Cerebellum (tissue), 4 donors: ENCODE measurements at places on chromosomes 7 and 10.

- DNase-seq: no peak
Measured at GRCh38 chr10:30068492-30069223, 9.3 kb upstream of the JCAD start.

DNA sequence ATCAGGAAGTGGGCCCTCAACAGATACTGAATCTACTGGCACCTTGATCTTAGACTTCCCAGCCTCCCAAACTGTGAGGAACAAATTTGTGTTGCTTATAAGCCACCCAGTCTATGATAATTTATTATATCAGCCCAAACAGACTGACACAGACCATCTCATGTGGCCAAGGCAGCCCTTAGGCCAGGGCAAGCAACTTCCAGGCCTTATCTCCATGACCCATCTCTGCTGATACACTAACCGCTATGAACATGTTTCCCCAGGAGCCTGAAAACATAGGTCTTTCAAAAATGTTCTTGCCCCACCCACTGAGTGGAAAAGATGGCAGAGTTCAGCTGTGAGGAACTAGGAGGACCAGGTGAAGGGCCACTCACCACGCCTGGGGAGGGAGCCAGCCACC, 3.2 kb upstream of the BLOC1S2 start:
- DNase-seq: no peak

DNA sequence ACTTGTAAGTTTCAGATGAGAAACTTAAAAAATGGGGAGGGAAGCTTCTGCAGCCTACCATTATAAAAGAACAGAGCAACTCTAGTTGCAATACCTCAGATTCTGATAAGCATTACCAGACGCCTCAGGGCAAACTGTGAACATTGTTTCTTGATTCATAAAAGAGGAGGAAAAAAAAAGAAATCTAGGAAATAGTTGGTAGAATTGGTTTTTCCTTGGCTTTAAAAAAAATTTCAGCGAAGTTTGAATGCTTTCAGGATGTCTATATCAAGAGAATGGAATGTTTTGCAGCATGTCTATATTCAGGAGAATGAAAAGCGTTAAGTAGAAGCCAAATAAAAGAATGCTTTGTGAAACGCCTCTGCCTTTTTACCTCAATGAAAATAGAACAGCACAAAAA, 17.5 kb upstream of the ANLN start:
- DNase-seq: no peak

GRCh38 chr10:86952106-86952505, 5.3 kb downstream of the MMRN2 start:
- no peak for DNase-seq

- DNase-seq: no peak
Measured at GRCh38 chr10:114400091-114400490, 4.2 kb downstream of the AFAP1L2 start.

DNA sequence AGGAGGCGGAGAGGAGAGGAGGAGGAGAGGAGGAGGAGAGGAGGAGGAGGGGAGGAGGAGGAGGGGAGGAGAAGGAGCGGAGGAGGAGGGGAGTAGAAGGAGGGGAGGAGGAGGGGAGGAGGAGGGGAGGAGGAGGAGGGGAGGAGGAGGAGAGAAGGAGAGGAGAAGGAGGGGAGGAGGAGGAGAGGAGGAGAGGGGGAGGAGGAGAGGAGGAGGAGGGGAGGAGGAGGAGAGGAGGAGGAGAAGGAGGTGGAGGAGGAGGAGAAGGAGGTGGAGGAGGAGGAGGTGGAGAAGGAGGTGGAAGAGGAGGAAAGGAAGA, 15.5 kb upstream of the CRCP start:
- no peak for DNase-seq

- no peak for DNase-seq
Measured at GRCh38 chr10:31075434-31075833, 43.8 kb upstream of the ZNF438 start.

DNA sequence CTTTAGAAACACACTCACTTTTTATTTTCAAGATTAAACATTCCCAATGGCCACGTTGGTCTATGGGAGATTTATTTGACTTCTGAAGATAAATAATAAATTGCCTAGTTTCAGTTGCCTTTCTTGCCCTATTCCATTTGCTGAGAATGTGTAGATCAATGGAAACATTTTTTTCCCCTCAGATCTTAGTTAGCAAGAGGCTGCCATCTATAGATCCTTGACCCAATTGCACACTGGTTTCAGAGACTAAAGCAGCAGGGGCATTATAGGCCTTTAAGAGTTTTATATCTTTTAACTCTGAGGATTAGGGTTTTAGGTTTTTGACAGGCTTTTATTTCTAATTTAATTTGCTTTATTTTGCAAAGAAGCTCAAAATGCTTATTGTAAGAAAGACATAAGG, 163.2 kb upstream of the GPR26 start:
- no peak for DNase-seq

DNA sequence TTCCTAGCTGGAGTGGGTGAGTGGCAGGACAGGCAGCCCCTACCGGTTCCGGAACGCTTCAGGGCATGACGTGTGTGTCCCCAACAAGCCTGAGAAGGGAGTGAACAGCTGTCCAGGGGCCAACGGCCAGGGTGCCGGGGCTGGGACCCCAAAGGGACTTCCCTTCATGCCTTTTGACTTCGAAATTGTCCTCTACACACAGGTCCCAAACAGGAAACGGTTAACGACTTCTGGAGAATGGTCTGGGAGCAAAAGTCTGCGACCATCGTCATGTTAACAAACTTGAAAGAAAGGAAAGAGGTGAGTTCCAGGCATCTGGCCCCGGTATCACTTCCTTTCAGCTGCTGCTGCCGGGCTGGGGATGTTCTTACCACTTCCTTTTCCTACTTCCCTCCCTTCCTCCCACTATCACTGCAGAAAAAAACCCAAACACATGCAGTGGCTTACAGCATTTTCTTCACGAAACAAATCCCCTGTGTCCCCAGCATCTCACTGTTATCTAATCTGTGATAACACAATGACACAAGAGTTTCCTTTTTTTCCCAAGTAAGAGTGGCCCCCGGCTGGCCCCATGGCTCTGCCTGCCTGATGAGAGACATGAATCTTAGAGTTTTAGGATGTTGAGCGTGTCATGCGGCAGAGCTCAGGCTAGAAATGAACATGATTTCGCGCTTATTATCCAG, 63.2 kb downstream of the MKI67 start:
- DNase-seq: no peak

- no peak for DNase-seq
Measured at GRCh38 chr7:150514748-150515222, at the start of gene GIMAP7. Gene GIMAP7, plus strand, starts transcription at chr7:150514872. Its CDS starts 5,103 bp downstream, at chr7:150519975.

- DNase-seq: no peak
Measured at GRCh38 chr7:104123786-104124185, 84.0 kb downstream of the ORC5 start.

- DNase-seq: no peak
Measured at GRCh38 chr7:159075563-159076238, 69.0 kb downstream of the VIPR2 start.

GRCh38 chr10:23358357-23358756, 13.8 kb upstream of the C10orf67 start:
- no peak for DNase-seq

GRCh38 chr10:62687230-62687748, 117.2 kb upstream of the ADO start:
- DNase-seq: no peak

GRCh38 chr7:18700147-18700546, 204.6 kb downstream of the HDAC9 start:
- DNase-seq: no peak

GRCh38 chr10:63689768-63690167, 168.6 kb downstream of the REEP3 start:
- DNase-seq: no peak

DNA sequence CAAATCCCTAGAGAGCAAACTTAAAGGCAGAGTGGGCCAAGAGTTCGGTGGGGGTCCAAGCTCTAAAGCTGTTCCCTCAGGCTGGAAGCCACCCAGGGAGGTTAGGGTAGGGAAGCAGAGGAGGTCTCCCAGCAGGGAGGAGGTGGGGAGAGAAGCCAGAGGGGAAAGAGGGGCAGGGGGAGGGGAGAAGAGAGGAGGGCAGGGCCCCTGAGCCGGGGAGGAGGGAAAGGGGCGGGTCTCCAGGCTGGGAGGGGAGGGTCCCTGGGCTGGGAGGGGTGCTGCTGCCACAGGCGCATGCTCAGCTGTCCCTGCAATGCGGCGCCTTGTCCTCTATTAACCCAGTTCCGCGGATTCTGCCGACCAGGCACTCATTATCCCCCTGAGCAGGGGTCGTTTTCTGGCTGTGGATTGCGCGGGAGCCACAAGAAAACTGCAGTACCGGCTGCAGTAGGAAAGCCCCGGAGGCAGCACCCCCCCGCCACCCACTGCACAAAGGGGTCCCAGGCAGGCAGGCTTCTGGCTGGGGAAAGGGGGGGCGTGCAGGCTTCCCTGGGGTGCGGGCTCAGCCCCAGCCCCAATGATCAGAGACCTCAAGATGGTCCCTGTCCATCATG, 49.3 kb downstream of the CAMK2B start:
- no peak for DNase-seq

DNA sequence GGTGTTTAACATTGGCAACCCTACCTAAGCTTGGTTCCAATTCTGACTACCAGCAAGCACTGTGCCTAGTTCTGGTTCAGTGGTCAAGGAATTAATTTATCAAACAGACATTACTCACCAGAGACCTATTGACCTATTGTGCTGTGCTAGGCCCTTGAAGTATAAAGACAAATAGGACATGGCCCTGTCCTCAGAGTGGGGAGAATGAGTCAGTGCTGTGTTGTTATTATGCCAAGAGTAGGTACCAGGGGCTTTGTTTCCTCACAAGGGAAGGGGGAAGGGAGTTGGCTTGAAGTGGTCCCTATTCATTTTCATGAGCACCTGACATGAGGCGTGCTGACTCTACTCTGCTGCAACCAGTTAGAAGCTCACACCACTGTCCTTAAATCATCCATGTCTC, 62.6 kb upstream of the PLPP4 start:
- DNase-seq: no peak

DNA sequence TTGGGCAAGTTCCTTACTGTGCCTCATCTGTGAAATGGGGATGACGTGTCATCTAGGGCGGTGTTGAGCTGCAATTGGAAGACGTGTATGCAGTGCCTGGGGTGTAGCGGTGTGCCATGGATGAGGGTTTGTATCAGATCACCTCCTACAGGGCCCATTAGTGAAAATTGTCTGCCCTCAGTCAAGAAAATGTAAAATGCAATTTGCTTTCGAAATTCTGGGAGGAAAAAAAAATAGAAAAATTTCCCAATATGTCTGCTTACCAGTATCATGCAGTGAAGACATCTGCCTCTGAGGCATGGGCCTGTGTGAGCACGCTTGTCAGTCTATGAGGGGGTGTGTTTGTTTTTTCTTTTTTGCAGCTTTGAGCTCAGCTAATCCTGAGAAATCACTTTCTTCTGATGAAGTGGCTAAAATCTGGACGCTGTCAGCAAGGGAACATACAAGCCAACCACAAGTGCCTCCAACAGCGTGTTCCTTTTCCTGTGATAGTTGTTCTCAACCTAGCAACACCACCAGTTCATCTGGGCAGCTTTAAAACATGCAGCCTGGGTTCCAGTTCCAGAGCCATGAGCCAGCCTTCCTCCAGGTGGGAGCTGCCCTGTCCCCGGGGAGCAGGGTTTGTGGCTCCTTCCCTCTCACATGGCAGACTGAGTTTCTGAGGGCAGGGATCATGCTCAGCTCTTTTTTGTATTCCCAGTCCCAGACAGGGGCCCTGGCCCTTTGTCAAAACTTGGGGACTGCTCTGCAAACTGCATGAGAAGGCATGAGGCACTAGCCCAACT, 10.3 kb downstream of the FAM241B start:
- peak; percentile 54 for DNase-seq

DNA sequence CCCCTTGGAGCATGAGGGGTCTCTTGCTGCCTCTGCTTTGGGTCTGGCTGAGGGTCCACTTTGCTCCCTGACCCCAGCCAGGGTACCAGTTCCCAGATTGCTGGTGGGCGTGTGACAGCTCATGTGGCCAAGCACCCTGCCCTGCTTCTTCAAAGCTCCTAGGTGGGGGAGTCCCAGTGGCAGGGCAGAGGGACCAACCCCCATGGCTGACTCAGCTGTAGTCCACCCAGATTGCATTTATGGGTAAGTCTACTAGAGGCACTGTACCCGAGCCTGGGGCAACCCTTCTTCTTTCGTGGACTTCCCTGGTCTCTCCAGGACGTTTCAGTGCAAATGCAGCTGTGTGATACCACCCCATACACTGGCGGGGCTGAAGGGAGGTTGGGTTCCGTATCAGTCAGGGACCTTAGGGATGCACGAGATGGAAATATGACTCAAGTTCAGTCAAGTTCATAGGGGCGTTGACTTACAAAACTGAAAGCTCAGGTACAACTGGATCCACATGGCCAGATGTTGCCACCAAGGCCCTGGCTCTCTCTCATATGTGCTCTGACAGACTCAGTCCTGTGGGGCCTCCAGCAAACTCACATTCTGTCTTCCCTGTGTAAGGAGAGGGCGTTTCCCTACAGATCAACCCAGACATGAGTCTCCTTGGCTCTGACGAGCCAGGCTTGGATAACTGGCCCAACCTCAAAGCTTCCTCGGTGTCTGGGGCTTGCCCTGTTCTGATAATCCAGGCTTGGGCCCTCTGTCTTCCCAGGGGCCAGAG, 13.6 kb downstream of the PTPRE start:
- DNase-seq: no peak

DNA sequence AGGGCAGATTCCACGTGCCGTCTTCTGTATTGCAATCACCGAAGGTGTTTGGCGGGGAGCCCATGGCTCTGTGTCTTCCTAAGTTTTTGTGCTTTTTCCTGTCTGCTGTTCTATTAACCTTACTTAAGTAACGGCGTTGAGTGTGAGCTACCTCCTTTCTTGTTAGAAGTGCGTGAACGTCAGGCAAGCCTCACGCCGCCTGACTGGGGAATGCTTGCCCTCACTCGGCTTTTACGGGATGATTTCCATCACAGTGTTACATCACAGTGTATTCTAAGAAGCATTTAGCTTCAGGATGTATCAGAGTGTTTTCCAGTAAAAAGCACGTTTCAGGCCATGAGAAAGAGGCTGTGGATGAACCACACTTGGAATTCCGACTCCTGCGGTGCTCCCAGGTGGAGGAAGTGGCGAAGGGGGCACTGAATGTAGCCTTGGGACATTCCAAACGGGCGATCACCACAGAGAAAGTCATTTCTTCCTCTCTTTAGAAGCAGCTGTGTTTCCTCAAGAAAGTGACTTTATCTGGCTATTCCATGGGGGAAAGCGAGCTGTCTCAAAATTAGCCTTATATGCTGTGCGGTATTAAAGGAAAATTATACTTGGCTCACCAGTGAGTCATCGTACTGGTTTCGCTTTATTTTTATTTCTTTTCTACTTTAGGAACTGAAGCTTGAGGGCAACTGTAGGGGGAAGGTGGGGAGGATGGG, 290.7 kb downstream of the KLF6 start:
- no peak for DNase-seq

DNA sequence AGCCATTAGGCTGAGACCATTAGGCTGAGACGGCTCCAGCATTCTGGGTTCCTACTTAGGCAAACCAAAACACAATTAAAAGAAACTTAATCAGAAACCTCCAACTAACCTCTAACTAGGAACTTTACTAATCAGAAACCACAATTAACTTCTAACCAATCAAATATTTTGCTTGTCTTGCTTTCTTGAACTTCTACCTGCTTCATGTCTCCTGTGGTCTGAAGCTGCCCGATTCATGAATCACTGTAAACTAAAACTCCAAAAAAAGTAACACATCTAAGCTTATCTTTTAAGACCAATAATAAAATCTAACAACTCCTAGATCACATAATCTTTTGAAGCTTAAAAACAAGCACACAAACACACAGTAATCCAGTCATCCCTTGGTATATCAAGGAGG, 76.1 kb downstream of the PDSS1 start:
- no peak for DNase-seq
